NCI-H1048 (cell line): ENCODE measurements at places on chromosomes 6 and 20.

DNA sequence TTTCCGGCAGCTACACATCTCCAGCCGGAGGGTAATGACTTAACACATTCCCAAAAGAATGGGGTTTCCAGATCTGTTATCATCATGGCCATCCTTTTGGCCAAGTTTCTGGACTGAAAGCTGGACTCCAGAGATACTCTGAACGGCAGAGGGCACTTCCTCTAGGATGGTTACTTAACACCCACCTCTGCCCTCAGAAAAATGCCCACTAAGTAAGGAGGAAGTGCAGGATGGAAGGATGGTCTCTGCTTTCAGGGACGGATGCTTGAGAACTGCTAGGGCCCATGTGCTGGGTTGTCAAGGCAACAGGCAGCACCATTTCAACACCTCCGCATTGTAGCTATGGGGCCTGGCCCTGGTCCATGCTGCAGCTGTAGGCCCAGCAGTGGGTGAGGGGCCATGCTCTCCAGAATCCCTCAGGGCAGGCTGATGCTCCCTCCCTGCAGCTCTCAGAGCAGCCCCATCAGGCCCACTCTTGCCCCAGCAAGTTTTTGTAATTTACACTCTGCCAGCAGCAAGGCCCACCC is 16.5 kb upstream of the TGM3 start:
- no peak for DNase-seq

GRCh38 chr6:31769684-31770371 is 7.3 kb downstream of the VWA7 start:
- peak; percentile 38 for DNase-seq

DNA sequence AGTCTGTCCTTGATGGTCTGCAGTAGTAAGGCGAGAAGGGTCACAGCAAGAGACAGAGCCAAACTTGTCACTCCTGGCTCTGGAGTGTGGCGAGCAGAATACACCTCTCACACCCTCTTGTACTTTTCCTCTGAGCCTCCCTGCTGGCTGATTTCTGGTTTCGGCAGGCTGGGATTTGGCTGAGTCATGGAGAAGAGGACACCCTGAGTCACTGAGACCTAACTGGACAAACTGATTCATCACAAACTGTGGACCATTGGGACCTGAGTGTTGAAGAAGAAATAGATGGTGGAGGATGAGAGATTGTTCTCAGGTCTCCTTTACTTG is 101.7 kb downstream of the F13A1 start:
- no peak for DNase-seq

- no peak for DNase-seq
These were observed 49.5 kb downstream of the KCNS1 start for GRCh38 chr20:45051204-45052060.

DNA sequence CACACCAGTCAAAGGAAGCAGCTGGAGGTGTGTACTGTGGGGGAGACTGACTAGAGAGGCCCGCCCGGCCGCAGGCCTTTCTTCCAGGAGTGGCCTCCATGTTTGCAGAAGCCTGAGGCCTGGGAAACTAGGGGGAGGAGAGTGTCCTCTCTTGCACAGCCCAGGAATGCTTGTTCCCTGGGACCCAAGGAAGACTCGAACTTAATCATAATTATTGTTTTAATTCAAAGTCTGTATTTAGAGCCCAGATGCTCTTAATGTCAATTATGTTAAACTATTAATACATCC is 23.1 kb downstream of the BNIP5 start:
- DNase-seq: peak; percentile 49

DNA sequence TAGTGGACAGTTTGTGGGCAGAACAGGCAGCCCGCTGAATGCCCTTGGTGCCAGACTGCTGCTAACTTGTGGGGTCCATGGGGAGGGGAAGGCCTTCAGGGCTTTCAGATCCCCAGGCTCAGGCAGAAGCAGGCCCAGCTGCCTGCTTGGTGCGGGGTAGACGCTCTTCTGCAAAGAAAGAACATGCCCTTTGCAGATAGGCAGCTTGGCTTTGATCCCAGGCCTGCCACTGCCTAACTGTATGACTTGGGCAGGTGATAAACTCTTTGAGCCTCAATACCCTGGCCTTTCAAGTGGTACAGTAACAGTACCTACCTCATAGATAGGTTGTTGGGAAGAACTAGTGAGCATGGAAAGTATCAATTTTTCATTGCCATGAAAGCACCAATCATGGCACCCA is 28.4 kb downstream of the CHMP4B start:
- DNase-seq: no peak

DNA sequence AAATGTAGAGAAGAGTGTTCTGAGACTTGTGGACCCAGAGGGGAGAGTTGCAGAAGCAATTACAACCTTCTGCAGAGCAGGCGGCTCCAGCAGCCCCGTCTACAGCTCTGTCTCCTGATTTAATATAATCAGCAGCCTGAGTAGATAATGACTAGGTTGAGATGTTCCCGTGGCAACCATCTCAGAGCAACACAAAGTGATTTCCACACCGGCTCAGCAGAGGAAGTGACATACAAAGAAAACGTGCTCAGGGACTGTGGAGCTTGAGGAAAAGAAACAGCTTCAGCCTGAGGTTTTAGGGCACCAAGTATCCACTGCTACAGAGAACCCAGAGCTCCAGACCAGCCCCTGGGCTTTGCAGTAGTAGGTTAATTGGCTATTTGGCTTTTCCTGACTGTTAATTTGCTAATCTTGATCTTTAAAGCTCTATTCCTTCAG is 136.4 kb downstream of the MTFR2 start:
- no peak for DNase-seq

DNA sequence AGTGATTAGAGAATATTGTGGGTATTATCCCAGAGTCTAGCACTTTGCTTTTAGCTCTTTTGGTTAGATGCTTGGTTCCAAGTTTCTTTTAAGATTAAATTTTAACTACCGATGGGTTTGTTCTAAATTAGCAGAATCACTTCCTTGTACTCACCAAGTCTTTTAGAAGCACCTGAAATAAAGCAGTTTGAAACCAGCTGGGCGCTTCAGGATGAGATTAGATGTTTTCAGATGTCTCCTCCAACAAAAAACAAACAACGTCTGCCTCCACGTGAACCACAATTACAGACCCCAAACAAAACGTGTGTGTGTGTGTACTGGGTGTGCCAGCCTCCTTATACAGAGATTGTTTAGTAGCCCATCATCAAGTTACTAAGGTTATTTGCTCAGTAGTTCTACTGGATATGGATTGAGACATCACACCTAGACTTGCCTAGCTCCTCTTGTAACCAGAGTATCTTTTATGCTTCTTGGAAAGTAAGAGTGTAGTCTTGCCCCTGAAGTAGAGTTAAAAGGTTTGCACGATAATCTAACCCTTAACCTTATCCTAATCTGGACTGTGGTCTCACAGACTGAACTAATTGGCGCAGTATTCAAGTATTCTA is 2.3 kb downstream of the DSTN start:
- no peak for DNase-seq

DNA sequence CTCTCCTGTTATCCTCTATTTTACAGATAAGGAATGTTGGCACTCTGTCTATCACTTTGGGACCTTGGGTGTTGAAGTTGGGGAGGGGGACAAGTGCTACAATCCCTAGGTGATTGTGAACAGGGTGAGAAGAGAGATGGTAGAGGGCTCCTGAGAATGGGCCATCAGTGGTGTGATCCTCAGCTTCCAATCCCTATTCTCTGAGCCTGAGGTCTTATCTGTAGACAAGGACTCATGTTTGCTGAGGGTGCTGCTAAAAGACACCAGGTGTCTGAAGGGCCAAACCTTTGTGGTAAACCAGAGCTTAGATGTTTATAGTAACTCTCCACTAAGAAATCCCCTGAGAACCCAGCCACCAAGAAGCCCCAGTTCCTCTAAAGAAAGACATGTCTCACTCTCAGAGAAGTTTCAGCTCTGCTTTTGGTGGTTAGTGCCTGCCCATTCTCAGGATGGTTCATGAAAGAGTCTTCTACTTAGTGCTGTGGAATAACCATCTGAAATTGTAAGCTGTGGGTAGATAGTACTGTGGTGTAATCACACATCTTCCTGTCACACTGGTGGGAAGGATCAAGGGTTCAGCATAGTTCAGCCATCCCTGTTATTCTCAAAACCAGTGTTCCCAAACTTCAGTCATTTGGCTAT is 58.2 kb upstream of the IL20RA start:
- DNase-seq: no peak

DNA sequence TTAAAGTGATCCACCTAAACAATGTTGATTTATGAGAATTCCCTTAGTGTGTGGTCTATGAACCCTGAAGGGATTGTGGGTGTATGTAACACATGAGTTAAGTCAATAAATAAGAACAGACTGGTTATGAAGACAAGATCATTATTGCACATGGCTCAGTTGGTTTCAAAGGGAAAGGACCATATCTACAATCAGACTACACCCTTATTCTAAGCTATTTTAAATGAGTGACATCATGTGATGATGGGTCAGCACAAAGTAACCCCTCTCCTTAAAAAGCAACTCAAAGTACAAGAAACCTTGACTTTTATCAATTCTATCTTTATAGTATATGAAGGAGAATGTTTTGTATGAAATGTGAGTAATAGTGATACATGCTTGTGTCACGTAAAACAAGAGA is 15.3 kb upstream of the ZSCAN23 start:
- DNase-seq: no peak

DNA sequence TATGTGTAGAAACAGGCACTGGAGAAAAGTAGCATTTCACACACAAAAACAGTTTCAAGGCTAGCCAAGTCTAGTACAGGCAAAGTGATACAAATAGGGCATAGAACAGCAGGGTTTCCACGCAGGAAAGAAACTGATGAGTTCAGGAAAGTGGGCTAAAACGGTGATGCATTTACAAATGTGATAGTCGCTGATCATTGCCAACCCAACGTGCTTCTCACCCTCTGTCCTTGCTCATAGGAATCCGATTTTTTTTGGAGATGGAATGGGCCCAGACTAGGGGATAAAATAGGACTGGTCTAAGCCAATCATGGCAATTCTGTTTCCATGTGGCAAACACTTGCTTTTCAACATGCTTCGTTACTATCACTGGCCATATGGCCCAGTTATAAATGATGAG is 536.6 kb downstream of the PRKN start:
- no peak for DNase-seq

DNA sequence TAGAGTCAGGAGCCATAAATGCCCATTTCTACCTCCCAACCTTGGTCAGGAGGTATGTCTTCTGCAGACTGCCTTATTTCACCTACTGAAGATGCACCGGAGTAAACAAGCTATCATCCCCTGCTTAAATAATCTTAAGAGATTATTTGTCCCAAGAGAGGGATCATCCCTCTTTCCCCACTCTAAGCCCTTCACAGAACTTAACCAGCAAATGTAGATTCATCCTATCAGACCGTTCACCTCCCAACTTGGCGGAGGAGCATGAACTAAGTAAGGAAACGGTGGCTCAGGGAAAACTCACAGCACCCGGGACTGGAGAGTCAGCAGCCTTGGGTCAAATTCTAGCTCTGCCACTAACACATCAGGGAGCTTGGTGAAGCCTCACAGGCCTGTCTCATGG is 115.3 kb downstream of the TRERF1 start:
- DNase-seq: no peak

- DNase-seq: no peak
These were observed 119.2 kb downstream of the KCNQ5 start for GRCh38 chr6:72741083-72741482.

DNA sequence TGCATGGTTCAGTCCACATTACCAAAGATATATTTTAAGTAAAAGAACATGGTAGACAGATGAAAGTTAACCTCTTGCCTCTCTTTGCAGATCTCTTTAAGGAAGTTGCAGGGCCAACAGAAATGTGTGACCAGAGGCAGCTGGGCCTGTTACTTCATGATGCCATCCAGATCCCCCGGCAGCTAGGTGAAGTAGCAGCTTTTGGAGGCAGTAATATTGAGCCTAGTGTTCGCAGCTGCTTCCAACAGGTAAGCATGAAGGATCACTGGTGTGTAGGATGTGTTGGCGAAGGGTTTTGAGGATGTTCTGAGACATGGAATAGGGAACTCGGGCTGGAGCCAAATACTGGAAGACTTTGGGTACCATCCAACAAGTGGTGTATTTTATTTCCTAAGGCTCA is 508.6 kb downstream of the UTRN start:
- DNase-seq: no peak
